ENCODE measurements at places on chromosomes 5 and 9. TPM values are rescaled to one million over a fixed set of nuclear protein-coding genes. Genes with fewer than 3 reads are reported as not detected.
A peak's percentile ranks its signal among the peaks of the same experiment; 100 is the strongest.

DNA sequence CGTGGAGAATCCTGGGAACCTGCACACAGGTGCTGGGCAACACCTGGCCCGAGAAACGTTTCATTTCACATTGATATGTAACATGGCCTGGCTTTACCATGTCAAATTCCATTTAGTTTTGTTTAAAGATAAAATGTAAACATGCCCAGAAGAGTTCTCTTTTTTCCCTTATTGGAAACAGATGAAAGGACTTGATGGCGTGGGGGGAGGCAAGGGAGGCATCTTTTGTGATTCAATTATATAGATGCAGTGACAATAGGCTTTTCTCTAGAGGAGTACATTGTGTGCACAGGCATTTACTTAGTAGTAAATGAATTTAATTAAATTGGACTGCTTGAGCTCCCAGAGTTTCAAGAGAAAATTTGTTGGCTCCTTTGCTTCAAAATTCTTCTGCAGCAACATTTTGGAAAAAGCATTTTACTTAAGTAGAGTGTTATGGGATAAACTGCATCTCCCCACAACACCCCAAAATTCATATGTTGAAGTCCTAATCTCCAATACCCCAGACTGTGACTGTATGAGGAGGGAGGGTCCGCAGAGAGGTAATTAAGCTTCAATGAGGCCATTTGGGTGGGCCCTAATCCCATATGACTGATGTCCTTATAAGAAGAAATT lies 254.3 kb upstream of the NFIL3 start:
- DNase-seq, result no peak
- no peak overlapping the region for H3K4me3 ChIP-seq
- peaks cover 30% of the 10 kb centered on the region for H3K27me3 ChIP-seq
- peaks cover 5% of the 10 kb centered on the region for H3K4me1 ChIP-seq
- H3K36me3 ChIP-seq, result no peaks in the 10 kb centered on the region

GRCh38 chr5:35031276-35031675 lies 16.5 kb downstream of the AGXT2 start:
- no peak overlapping the region for H3K4me3 ChIP-seq
- H3K4me1 ChIP-seq, result no peaks in the 10 kb centered on the region
- no peak for DNase-seq
- H3K27me3 ChIP-seq, result peaks cover 6% of the 10 kb centered on the region
- no peak overlapping the region for H3K27ac ChIP-seq

DNA sequence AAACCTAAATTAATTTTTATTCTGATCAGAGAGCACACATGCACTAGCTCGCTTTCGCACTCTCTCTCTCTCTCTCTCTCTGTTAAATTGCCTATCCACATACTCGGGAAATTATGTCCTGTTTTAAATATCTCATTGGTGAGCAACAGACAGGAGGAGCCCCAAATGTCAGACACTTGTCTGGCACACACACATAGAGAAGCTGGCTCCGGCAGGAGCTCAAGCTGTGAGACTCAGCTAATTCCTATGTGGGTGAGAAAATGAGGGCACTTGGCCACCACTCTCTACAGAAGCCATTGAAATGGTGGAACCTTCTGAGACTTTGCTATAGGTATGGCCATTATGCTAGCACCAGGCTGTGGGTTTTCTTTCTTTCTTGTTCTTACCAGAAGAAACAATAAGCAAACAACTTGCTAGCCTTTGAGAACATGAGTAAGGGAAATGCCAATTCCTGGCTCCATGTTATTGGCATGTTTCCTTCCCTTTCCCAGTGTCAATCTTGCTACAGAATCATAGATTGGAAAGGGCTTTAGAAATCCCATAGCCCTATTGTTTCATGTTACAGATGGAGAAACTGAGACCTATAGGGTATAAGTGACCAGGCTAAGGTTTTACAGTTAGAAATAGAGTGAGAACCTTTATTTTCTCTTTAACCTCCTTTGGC lies 9.0 kb downstream of the RFX3 start:
- peaks cover 7% of the 10 kb centered on the region for H3K36me3 ChIP-seq
- peaks cover 11% of the 10 kb centered on the region for H3K4me1 ChIP-seq
- no peaks in the 10 kb centered on the region for H3K27me3 ChIP-seq
- DNase-seq, result no peak
- H3K4me3 ChIP-seq, result no peak overlapping the region
- no peak overlapping the region for H3K27ac ChIP-seq

DNA sequence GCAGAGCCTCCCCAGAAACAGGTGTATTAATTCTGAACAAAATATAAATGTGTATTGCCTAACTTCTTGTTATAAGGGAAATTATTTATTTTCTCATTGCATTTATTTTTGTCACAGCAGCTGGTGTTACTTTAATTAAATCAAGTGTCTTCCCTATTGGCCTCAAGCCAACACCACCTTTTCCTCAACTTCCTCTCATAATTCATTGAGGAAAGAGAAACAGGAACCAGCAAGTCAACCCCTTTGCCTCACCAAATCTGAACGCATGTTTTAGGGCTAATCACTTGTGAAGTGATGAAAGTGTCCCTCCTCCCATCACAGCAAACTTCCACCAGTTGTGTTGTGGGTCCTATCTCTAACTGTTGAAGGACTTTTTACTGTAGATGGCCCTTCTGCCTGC lies 73.1 kb downstream of the DIRAS2 start:
- H3K36me3 ChIP-seq, result no peaks in the 10 kb centered on the region
- no peak overlapping the region for H3K4me3 ChIP-seq
- H3K27me3 ChIP-seq, result no peaks in the 10 kb centered on the region
- H3K27ac ChIP-seq, result no peak overlapping the region
- H3K4me1 ChIP-seq, result no peaks in the 10 kb centered on the region
- DNase-seq, result no peak

DNA sequence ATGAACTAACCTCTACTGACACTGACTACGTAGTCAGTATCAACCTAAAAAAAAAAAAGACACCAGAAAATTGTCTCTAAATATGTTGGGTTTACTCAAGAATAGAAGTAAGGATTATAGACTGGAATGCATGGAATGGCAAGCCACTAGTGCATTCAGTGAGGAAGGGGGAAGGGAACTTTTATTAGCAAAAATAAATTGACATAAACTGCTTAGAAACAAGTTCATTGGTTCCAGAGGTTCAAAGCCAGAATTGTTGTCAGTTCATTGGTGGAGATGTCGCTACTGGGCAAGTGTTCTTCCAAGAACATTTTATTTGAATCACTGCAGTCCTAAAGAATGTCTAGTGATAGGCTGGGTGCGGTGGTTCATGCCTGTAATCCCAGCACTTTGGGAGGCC lies 26.1 kb upstream of the AOPEP start:
- no peak overlapping the region for H3K27ac ChIP-seq
- H3K4me3 ChIP-seq, result no peak overlapping the region
- H3K27me3 ChIP-seq, result peaks cover under 1% of the 10 kb centered on the region
- H3K4me1 ChIP-seq, result no peaks in the 10 kb centered on the region

- peaks cover 32% of the 10 kb centered on the region for H3K27me3 ChIP-seq
- peaks cover 44% of the 10 kb centered on the region for H3K4me1 ChIP-seq
- no peak overlapping the region for H3K27ac ChIP-seq
- no peak for DNase-seq
- H3K36me3 ChIP-seq, result no peaks in the 10 kb centered on the region
These were observed 25.0 kb downstream of the PTCH1 start for GRCh38 chr9:95491543-95492320.

- H3K36me3 ChIP-seq, result peaks cover 14% of the 10 kb centered on the region
- H3K27me3 ChIP-seq, result no peaks in the 10 kb centered on the region
These were observed 135.1 kb downstream of the DROSHA start for GRCh38 chr5:31396611-31397295.

- H3K4me3 ChIP-seq, result no peak overlapping the region
- peaks cover 6% of the 10 kb centered on the region for H3K4me1 ChIP-seq
- H3K36me3 ChIP-seq, result no peaks in the 10 kb centered on the region
- DNase-seq, result no peak
- no peak overlapping the region for H3K27ac ChIP-seq
These were observed 21.0 kb upstream of the OSMR start for GRCh38 chr5:38824821-38825220.

DNA sequence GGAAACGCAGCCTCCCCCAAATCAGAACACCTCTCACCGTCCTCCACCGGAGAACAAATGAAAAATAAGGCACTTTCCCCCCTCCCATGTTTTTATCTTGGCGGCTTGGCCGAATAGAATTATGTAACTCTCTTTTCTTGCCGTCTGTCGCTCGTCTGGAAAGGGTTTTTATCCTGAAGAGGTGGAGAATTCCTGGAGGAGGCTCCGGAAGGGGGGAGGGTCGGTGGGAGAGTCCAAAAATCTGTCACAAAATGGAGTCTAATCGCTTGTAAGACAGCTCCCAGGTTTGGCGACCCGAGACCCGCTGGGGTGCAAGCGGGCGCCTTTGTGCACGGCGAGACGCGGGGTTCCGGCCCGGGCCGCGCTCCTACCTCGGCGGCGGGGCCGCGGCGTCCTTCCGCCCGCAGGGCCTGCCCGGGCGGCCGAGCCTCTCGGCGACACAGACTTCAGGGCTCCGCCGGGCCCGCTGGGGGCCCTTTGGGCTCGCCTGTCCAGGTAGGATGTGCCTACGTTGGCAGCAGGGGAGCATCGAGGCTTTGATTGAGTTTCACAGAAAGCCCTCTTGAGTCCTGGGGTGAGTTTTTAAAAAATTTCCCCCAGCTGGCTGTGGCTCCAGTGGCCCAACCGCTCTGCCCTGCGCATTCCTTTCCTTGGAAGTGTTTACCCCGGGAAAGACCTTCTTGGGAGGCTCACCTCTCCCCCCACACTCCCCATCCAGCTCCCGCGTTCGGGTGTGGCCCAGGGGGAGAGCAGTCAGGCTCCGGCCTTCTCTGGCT lies 5.0 kb downstream of the LMX1B start:
- H3K4me1 ChIP-seq, result peaks cover 14% of the 10 kb centered on the region
- H3K27ac ChIP-seq, result no peak overlapping the region
- H3K27me3 ChIP-seq, result peaks cover 84% of the 10 kb centered on the region
- H3K4me3 ChIP-seq, result no peak overlapping the region
- DNase-seq, result no peak
- peaks cover 4% of the 10 kb centered on the region for H3K36me3 ChIP-seq

- H3K27ac ChIP-seq, result no peak overlapping the region
- DNase-seq, result no peak
- H3K36me3 ChIP-seq, result no peaks in the 10 kb centered on the region
- peaks cover 4% of the 10 kb centered on the region for H3K4me1 ChIP-seq
- no peak overlapping the region for H3K4me3 ChIP-seq
These were observed 1.3 kb downstream of the DMRT1 start for GRCh38 chr9:842635-843426.

DNA sequence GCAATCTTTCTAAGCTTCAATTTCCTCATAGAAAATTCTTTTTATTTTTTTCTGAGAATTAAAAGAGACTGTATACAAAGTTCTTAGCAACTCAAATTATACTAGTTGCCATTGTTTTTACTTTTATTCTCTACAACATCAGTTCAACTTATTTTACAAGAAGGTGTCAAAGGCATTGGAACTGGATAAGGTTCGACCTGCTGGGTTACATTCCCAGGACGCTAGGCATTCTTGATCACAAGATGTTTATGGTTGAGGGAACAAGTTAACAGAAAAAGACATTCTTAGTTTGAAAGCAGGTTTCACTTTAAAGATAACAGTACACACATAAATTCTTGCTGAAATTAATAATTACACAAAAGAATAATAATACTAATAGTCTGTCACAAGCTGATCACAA lies 163.5 kb upstream of the SNX2 start:
- no peak overlapping the region for H3K4me3 ChIP-seq
- DNase-seq, result no peak
- H3K36me3 ChIP-seq, result no peaks in the 10 kb centered on the region

DNA sequence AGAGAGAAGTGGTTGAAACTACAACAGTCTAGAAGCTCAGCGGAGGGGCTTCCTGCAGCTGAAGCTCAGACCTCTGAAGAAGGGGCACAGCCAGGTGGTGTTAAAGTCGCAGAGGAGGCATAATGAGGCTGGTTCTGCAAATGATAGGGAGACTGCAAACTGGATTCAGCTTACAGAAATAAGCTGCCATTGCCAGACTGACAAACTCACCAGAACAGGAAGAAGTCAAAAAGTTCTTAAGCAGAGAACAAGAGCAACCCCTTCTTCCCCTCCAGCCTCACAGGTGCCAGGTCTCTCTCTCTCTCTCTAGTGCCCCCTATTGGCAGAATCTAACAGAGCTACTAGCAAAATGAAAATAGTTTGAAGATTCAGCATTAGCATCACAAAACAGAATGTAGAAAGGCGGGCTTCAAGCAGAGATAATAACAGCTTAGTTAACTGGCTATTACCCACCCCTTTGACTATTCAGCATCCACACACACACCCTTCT lies 76.7 kb downstream of the GRAMD2B start:
- H3K27me3 ChIP-seq, result no peaks in the 10 kb centered on the region
- no peak overlapping the region for H3K4me3 ChIP-seq
- no peak overlapping the region for H3K27ac ChIP-seq
- H3K4me1 ChIP-seq, result peaks cover 5% of the 10 kb centered on the region
- DNase-seq, result peak; percentile 56

ATP6V1G1 gene
- total RNA-seq, result 79.2 TPM

EQTN gene
- not detected for total RNA-seq

PCDHA12 gene
- total RNA-seq, result not detected

ANKRD31 gene
- total RNA-seq, result 0.26 TPM
